ENCODE measurements at places on chromosomes 2 and 18.

GRCh38 chr2:112687522-112687921 is 33.3 kb upstream of the NT5DC4 start:
- DNase-seq: no peak

DNA sequence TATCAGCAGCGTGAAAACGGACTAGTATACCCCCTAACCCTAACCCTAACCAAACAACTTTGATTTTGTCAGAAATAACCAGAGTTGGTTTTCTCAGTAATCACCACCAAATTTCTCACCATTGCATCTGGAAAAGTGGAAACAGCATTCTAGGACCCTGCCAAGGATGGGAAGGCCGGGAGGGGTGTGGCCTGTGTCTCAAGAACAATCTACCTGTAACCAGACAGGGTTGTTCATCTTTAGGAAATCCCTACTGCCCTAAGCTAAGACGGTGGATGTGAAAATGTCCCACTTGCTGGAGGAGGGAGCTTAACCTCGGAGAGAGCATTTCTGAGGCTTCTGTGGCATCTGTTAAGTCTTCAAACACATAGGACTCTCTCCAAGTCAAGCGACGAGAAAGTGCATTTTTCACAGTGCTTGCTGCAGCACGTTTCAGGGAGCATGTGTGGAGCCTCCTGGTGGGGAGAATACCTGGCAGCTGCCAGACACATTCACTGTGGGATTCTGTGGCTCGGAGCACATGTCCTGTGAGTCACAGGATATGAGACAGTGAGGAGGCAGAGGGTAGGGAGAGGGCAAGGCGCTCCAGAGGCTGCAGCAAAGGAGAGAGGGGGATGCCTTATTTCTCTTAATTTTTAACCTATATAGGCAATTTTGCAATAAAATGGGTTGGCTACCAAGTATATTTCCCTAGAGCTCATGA is 207.5 kb downstream of the SPP2 start:
- DNase-seq: no peak

GRCh38 chr2:19228181-19228593 is 130.2 kb downstream of the OSR1 start:
- DNase-seq: no peak

DNA sequence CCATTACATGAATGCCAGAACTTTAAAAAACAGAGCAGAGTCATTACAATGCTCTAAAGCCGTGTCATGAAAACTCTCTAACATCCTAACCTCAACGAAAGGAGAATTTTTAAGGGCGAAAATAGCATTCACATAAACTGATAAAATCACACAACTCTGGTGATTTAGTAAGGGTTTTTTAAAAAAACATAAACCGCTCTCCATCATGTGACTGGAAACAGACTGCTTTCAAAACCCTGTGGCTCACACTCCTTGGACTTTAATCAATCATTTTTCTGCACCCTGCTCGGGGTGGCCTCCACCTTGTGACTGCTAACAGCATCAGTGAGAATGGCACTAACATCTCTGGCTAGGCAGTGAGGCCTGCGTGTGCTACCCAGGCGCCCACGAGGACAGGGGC is 12.1 kb downstream of the DOCK10 start:
- no peak for DNase-seq

DNA sequence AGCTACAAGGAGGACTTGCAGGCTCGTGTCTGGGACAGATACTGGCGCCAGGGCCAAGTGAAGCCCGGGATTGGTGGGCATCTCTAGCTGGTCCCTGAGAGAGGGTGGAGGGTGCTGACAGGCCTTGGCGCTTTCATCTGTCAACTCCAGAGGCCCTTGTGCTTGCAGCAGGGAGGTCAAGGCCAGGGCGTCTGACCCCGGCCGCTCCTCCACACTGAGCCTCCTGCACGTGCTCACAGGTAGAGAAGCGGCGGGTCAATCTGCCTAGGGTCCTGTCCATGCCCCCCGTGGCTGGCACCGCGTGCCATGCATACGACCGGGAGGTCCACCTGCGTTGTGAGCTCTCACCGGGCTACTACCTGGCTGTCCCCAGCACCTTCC is 9.5 kb downstream of the CAPN10 start:
- DNase-seq: no peak

DNA sequence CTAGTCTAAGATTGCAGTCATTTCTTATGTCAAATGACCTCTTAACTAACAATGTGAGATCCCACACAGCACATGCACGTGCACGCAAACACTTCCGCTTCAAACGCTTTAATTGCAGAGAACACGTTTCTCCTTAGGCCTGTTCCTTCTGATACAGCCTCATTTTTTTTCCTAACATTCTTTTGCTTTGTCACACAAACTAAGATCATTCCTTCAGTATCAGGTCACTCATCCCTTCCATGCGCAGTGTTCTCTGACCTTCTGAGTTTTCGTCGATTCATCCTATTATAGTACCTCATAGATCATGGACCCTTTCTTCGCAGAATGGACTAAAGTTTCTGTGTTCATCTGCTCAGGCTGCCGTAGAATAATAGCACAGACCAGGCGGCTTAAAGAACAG is 327.1 kb upstream of the CDH19 start:
- DNase-seq: no peak

GRCh38 chr18:35276267-35276666 is 13.8 kb downstream of the ZSCAN30 start:
- no peak for DNase-seq

GRCh38 chr2:25187729-25188350 is 19.5 kb upstream of the POMC start:
- no peak for DNase-seq

GRCh38 chr18:1015777-1016176 is 111.1 kb downstream of the ADCYAP1 start:
- DNase-seq: no peak

DNA sequence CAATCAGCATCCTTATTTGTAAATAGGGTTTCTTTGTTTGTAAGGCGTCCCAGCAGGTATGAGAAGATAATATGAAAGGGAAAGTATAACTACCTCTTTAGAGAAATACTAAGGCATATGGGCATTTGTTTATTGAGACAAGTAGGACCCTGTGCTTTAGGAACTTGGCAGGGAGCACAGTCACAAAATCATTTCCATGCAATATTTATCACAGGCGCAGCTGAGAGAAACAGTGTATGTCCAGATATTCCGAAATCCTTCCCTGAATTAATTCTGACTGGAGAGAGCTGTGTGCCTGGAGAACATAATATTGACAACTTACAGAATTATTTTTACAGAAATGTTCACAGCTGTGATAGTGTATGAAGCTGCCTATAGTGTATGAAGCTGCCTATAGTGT is 416.7 kb downstream of the THSD7B start:
- DNase-seq: no peak

DNA sequence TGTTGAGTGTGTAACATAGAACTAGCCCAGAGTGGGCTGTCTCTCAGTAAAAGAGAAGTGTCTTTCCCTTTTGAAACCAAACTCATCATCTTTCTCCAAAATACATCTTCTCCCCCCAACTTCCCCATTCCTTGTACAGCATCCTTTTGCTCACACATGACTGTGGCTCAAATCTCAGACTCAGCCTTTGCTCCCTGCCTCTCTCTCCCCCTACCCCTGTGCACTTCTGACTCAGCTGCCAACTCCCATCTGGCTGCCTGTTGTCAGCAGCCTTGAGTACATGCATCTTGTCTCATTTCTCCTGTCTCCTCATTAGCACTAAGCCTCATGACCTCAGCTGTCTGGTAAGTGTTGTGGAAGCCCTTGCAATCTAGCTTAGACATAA is 18.1 kb upstream of the MGAT4A start:
- DNase-seq: no peak

GRCh38 chr2:127259355-127259754 is 34.6 kb downstream of the ERCC3 start:
- no peak for DNase-seq

GRCh38 chr2:30031184-30031583 is 109.8 kb upstream of the ALK start:
- DNase-seq: no peak

- no peak for DNase-seq
Observed at GRCh38 chr18:43827311-43827710, 550.0 kb upstream of the SYT4 start.

GRCh38 chr18:22601481-22601880 is 183.8 kb upstream of the CTAGE1 start:
- DNase-seq: no peak

GRCh38 chr18:35117951-35118411 is 76.8 kb downstream of the MAPRE2 start:
- DNase-seq: no peak

DNA sequence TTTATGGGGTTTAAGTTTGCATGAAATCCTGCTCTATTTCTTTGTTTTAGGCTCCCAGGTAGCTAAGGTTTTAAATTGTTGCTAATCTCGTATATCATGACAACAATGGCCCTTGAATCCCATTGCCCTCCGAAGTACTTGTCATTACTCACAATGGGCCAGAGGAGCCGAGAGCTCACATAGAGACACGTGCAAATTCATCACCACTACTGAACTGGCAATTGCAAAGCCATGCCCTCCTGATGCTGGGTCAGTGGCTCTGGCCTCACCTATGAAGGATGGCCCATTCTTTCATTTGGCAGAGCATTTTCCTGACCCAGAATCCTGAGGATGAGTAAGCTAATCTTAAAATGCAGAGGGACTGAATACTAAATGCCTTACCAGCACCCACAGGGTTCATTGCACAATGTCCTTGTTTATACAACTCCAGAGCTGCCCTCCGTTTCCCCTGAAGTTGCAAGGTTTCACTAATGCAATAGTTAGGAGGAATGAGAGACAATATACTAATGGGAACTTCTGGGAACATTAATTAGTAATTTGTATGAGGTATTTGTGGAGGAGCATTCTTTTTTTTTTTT is 71.6 kb upstream of the GAREM1 start:
- no peak for DNase-seq

GRCh38 chr2:58594175-58594574 is 353.1 kb upstream of the FANCL start:
- DNase-seq: no peak

GRCh38 chr2:118750959-118751565 is 96.4 kb downstream of the EN1 start:
- no peak for DNase-seq

DNA sequence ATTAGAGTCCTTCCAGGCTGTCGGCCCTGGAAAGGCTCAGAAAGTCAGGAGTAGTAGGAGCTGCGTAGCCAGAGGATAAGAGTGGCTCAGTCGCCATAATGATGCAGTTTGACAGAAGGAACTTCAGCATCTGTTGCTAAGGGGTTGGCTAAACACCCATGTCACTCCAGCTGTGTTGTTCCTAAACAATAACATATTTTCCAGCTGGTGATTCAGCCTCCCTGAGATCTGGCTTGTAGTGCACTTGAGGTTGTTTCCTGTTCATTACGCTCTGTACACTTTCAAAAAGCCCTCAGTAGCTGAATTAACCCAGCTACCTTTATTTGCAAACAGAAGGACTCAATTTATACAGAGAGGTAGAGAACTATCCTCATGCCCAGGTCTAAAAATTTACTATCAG is 39.7 kb upstream of the EPAS1 start:
- no peak for DNase-seq

DNA sequence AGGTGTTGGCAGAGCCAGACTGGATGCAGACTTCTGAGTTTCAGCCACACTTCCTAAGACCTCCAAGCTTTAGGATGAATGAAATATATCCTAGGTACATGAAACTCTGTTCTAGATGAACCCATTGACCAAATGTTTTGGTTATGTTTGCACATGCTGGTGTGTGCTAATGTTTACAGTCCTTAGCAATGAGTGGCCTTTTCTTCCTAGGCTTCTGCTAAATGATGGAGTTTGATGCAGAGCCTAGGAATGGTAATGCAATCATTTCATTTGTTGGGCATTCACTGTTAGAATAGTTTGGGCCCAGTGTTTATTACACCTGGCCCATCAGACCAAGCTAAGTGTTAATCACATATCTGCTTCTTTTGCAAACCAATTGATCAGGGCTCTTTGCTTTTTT is 464.7 kb downstream of the MEIS1 start:
- DNase-seq: no peak

DNA sequence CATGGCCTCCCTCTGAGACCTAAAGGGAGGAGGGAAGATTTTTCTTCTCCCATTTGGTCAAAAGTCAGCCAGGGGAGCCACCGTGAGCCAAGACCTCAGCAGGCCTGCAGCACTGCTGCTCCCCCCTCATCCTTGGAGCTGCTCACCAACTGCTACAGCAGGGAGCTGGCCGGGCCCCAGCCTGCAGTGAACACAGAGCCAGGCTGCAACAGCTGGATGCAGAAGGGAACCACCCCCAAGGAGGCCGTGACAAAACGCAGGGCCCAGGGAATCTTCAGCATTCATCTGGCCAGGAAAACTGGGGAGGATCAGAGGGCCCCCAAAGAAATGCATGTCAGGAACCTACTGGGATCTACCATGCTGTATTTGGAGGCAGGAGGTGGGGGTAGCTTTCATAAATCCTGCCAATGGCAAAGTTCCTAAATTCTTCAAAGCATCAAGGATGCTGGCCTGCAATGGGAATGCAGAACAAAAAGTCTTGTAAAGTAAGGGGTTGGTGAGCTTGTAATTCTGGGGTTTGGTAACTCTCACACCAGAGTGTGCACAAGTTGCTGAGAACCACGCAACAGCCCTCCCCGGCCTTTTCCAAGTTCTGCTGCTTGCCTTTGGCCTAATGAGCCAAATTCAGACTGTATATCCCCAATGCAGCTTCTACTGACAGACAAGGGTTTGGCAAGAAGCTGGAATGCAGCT is 61.0 kb downstream of the CACNB4 start:
- DNase-seq: no peak

GRCh38 chr18:36672437-36673344 is 156.1 kb downstream of the TPGS2 start:
- no peak for DNase-seq

DNA sequence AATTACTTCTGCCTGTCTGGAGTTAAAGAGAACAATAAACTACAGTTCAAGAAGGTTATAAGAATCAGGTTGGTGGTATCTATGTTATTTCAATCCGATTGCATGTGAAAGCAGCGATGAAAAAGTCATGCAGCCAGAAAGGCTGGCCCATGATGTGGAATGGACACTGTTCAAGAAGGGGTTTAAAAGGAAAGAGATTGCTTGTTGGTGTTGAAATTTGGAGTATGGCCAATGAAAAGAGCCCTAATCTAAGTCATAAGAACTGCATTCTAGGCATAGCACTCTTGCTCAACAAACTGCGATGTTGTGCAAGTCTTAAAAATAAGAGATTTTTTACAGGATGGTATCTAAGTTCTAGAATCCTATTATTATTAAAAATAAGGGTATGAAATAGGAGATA is 61.3 kb downstream of the EFEMP1 start:
- DNase-seq: no peak

DNA sequence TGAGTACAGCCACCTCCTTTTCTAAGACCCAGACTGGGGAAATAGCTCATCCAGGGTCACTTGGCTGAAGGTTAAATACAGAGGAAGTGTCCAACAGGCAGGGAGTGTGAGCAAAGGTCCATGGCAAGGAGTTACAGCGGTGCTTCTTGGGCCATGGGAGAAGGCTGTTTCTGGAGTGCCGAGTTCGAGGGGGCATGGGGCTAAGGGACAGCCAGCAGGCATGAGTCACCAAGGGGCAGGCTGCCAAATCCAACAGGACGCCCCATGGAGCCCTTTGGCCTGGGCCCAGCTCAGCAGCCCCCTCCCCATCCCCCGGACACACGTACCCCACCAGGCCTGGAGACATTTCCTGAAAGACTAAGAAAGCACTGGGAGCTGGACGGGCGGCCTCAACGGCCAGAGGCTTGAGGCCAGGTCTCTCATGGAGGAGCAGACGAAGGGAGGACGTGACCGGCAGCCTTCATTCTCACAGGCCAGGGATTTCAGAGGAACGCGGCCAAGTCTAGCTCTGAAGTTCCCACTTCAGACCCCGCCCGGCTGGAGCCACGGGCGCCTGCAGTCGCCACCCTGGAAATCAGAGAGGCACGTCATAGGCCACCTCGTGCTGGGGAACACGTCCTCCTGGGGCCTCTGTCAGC is 160.4 kb downstream of the SMAD7 start:
- no peak for DNase-seq

Data from activated T-cell treated with anti-CD3 and anti-CD28 coated beads for 24 hours (primary cell).